ENCODE measurements at places on chromosomes 4 and X. TPM values are rescaled to one million over a fixed set of nuclear protein-coding genes. Genes with fewer than 3 reads are reported as not detected.

Gene TNMD
- not detected for total RNA-seq

Gene SHISA3
- 0.39 TPM for total RNA-seq

Gene TLL1
- total RNA-seq = 14.3 TPM

Gene ARMCX2
- 53.9 TPM for total RNA-seq

Gene HSFX1
- total RNA-seq = 1.4 TPM

Gene LNX1
- total RNA-seq = 0.33 TPM

Gene FSTL5
- total RNA-seq = 0.28 TPM

Gene UGT8
- 1.2 TPM for total RNA-seq

Gene PDE5A
- 1.2 TPM for total RNA-seq

DNA sequence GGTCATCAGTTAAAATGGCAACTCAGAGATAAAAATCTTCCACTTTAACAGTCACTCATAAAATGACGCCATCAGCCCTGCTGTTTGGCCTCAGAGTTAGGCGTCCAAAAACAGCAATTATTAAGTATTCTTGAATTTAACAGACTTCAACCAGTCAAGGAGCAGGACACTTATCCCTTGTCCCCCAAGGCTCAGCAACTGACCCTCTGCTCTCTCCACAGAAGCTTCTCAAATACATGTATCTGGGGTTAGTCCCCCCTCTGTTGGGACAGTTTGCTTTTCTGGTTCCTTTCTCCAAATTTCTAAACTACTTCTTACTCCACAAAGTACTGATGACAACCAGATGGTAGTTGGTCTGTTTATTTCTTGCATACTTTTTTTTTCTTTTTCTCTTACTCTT is 54.4 kb downstream of the SOD3 start:
- no peak for DNase-seq

DNA sequence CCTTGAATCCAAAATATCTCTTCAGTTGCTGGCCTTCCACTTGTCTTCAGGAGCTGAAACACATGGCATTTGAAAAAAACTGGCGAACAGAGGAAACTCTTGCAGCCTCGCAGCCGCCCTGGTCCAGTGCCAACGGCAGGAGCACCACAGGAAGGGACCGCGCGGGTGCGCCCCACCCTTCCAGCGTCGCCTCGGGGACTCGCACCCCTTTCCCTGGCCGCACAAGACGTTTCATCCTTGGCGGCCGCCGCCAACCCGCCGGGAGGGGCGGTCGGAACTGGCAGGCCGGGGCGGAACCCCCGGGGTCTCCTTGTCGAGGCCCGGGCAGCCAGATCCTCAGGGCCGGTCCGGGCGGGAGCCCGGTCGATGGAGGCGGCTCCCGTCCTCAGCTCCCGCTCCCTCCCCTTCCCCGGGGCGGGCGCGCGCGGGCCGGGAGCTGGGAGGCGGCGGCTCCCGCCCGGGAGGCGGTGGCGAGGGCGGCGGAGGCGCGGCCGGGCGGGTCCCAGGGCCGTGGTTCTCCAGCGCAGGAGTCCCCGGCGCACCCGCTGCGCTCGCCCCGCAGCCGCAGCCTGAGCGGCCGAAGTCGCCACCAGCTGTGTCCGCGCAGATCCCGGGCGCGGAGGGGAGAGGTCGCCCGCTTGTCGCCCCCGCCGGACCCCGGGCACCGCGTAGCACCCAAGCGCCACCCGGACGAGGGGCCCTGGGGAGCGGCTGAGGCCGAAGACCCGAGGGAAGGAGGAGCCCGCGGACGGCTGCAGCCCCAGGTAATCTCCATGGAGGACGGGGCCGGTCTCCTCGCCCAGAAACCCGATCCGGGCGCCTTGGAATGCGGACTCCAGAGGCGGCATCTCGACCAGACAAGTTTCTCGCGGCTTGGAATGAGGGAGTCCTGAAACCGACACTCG is 886 bp upstream of the NDST3 start:
- DNase-seq = peak; percentile 77

DNA sequence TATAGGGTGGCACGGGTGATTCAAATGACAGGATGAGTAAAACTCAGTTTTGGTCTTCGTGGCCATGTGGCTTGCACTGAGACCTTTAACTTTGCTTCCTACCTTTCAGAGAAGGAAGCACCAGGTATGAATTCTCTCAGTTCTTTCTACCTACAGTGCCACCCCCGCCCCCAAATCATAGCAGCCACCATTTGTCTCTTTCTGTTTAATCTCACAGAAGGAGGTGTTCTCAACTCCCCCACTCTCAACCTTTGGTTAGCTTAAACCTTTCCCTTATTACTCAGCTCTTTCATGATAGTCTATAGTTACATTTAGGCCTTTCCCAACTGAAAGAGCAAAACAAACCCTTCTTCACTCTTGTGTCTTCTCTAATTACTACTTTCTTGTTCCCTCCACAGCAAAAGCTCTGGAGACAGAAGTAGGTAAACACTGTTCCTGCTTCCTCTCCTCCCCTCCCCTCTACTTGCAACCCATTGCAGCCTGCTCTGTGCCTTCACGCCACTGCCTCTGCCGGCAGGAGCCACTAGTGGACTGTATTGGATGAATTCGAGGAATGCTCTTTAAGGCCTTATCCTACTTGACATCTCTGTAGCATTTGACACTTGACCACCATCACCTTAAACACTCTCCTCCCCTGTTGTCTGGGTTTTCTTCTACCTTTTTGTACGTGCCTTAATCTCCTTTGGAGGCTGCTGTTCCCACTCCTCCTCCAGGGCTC is 123.7 kb downstream of the AFF1 start:
- no peak for DNase-seq

GRCh38 chrX:100409610-100410590 is at the start of gene PCDH19:
TSS of gene PCDH19 (minus strand) at chrX:100410273. CDS start at chrX:100408597, 1,676 bp downstream.
- peak; percentile 73 for DNase-seq

DNA sequence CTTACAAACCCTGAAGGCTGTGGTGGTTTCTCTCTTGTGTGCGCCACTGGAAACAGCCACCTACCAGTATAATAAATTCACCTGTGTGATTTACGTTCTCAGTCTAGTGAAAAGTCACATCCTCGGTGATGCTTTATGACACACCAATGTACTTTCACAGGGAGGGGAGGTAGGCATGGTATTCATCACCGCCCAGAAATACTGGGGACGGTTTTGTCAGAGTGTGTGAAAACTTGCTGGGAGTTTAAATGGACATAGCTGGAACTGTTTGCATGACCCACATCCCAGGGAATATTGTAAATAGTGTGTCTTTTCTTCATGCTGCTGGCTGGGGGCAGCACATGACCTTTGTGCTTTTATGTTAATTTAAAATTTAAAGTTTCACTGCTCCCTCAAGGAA is 421.8 kb downstream of the MAPK10 start:
- no peak for DNase-seq

GRCh38 chr4:151236036-151236435 is 40.9 kb upstream of the PRSS48 start:
- no peak for DNase-seq

DNA sequence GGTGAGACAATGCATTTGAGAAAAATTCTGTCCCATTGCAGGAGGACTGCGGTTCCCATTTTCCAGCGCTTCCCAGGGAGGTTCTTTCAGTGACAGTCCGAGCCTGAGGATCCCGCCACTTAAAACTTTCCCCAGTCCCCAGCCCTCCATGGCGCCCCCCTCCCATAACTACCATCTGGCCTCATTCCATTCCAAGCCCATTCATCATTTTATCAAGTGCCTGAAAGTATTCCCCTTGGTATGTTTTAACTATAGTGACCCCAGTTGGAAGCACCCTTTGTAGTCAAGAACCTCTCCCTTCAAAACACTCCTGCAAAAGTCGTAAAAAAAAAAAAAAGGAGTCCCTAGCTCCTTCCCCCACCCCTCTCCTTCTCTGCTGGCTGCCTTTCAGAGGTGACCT is 1.2 kb downstream of the RASL11B start:
- no peak for DNase-seq

DNA sequence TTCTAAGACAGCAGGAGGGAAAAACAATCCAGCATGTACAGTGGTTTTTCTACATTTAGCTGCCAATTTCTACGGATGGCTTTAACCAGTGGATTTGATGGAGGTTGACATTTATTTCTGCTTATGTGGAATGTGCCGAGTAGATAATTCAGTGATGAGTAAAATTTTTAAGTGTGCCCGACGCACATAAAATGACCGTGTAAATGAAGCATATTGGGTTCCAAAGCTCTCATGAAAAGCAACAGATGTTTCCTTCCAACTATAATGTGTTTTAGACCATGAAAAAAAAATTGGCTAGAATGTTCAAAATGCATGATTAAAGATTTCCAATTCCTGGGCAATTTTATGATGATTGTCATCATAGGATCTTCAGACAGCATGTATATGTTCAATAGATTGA is 14.1 kb downstream of the INPP4B start:
- DNase-seq = no peak

DNA sequence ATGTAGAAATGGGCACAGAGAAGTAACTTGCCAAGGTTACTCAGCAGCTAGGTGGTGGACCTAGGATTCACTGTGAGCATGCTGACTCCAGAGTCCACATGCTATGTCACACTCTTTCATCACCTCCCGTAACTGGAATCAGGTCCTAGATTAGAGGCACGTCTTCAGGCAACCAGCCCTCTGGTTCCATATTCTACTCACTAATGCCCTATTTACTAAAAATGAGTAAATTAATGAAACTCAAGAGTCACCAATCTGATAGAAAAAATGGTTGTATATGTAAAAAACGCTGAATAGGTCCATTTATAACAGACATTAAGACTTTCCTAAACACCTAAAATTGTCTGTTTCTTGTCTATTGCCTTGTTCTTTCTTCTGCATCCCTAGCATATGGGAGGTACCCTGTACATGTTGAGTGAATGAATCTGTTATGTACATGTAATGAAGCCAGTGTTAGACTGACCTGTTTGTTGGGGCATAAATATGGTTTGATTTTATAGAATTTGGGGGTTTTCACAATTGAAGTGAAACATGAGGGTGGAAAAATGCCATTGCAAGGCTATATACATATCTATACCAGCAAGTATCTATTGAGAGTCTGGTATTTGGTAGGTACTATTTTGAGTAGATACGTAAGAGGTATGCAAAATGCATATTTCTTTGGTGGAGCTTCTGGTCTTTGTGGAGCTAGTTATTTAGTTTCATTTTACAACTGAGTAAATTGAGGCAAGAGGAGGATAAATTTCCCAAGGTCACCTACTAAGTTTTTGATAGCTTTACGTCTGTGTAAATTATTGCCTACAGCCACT is 7.5 kb upstream of the RUFY3 start:
- DNase-seq = no peak

DNA sequence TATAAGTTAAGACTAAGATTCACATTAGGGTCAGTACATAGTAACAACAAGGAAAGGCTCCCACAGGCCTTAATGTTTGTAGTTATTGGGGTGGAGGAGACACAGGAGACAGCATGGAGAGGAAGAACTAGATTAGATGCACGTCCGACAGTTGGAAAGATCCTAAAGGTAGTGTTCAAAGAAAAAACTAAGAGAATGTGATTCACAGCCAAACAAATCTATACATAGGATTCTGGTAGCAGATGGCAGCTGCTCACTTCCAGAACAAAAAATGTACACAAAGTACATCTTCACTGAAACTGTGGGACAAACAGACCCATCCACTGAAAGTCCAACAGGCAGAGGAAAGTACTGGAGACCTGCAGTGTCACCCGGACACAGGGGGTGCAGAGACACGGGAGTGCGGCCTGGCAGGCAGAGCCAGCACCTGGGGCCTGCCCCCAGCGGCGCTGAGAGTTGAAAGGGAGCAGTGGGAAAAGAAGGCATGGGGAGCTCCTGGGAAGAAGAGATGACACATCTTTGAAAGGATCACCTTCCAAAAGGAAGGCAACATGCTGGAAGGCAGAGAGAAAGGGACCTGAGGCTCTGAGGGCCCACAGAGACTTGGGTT is 40.0 kb downstream of the NELFA start:
- no peak for DNase-seq

DNA sequence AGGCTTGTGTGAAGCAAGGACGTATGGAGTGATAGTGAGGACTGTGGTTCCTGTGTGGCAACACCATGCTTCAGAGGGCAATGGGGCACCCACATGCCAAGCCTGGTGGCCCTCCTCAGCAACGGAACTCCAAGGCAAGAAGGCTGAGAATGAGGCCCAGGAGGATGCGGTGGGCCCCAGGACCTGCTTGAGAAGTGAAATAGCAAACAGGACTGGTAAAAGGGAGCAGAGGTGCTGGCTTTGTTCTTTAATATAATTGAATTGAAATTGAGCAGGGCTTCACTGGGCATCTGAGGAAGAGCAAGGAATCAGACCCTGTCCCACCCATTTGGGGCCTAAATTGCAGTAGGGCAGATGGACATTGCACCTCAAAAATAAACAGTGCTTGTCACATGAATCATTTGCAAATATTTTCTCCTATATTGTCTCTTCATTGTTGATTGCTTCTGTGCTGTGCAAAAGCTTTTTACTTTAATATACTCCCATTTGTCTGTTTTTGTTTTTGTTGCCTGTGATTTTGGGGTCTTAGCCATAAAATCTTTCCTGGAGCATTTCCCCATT is 2.3 kb downstream of the TMEM187 start:
- DNase-seq = no peak

GRCh38 chr4:121148621-121149020 is 15.5 kb downstream of the TNIP3 start:
- no peak for DNase-seq

DNA sequence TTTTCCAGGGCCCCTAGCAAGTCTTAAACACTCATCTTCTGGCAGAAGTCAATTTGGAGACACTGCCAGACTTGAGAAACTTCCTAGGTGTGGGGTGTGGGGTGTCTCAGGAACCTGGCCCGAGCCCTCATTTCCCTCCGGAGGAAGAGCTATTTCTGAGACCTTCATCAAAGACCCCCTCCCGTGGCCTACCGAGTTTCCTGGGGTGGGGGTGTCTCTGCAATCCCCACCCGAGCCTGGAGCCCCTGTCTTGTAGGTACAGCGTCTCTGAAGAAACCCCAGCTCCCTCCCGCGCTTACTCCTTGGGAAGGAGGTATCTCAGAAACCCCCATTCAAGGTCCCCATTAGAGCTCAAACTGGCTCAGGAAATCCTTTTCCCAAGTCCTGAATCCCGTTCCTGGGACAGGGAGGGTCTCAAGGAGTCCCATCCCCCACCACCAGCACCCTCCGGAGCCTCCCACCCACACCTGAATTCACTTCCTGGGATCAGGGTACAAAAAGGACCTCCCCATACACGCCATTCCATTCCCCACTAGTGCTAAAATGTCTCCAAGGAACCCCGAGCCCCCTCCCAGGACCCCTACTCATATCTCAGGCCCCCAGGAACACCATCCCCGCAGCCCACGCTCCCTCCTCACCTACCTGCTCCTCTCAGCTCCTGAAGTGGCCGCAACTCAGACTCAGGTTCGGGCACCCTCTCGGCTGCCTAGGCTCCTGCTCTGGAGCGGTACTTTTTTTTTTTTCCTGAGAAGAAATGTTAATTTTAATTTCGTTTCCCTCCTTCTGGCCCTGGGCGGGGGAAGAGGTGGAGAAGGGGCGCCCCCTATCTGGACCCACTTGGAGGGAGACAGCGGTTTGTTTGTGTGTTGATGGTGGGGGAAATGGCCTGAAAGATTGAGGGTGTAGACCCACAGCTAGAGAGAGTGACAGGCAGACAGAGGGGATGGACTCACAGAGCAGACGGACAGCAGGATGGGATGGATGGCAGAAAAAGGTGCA is 1.1 kb downstream of the SLC38A5 start:
- DNase-seq = peak; percentile 53

DNA sequence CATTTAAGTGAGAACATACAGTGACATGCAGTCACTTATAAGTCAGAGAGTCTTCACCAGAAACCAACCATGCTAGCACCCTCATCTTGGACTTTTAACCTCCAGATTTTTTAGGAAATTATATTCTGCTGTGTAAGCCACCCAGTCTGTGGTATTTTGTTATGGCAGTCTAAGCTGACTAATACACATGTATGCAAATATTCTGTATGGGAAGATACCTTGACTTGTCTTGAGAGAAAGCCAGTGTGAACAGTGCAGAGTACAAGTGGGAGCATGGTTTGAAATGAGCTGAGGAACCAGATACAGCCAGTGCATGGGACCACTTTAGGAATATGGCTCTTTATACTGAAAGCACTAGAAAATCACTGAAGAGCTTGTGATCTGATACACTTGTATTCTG is 110.4 kb upstream of the MAP9 start:
- no peak for DNase-seq
